Ovary (tissue), 10 donors: ENCODE measurements at places on chromosomes 16 and 17. TPM values are rescaled to one million over a fixed set of nuclear protein-coding genes. Genes with fewer than 3 reads are reported as not detected.

DNA sequence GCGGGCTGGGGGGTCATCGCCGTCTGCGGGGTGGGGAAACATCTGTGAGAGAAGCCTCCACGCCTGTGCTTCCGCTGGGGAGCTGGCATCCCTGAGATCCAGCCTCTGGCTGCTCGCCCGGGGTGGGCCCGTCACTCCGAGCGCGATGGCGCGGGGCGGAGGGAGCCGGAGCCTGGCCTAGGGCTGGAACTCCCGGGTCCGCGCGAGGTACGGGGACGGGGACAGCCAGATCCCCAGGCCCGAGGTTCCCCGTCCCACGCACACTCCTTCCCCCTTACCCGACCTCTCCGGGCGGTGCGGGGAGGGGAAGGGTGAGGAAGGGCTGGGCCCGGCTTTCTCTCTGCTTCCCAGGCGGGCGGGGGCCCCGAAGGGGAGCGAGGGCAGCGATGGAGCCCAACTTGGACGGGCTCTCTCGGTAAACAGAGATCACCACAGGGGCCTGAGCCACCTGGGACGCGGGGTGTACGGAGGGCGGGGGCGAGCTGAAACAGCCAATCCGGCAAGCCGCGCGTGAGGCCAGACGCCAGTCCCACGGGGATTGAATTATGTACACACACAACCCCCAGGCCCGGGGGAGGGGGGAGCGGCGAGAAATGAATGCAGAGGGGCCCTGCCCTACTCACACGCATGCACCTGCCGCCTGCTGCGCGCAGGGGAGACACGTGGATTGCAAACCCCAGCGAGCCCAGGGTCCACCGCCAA is at the start of gene SLC16A11:
TSS of gene SLC16A11 (minus strand) at position 596 of the 702 bp plus-strand sequence. CDS start at position 17, 579 bp downstream.
- H3K4me1 ChIP-seq, result peaks cover 17% of the 10 kb centered on the region
- no peak within 1 kb of the TSS for H3K27ac ChIP-seq
- no peak for DNase-seq
- no peaks in the 10 kb centered on the region for H3K36me3 ChIP-seq
- H3K27me3 ChIP-seq, result peaks cover 4% of the 10 kb centered on the region

GRCh38 chr16:11128211-11129141 is 127.5 kb downstream of the SOCS1 start:
- no peak overlapping the region for H3K4me3 ChIP-seq
- no peak for DNase-seq
- no peak overlapping the region for H3K27ac ChIP-seq
- H3K36me3 ChIP-seq, result no peaks in the 10 kb centered on the region

The ITGAX gene
- 0.56 TPM for polyA plus RNA-seq

DNA sequence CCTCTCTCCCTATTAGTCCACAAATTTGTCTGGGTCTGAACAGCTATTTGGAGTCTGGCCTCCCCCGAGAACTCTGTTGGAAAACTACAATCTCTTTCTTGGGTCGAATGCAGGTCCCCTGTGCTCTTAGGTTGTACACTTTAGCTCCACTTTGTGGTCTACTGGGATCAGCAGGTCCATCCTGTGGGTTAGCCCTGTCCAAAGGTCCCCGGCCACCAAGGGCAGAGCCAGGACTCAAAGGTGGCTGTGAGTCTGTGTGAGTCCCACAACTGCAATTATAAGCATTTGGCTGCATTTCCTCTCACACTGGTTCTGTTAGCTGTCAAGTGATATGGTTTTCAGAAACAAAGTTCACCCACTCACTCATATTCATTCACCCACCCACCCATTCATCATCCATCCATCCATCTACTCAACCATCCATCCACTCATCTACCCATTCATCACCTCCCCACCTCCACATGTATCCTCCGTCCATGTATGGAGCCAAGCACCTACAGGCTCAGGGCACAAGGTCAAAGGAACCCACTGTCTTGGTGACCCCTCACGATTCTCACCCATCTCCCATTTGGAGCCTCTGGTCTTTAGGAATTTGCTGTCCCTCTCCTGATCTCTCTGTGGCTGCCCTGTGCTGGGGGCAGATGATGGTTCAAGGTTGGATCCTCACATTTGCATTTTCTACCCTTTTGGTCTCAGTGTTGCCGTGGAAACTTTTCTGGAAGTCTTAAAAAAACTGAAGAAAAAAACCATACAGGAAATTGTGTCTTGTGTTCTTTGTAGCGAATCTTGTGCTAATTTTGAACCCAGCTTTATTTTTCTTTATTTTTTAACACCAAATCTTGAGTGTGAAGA is 45.8 kb downstream of the IRF8 start:
- H3K4me1 ChIP-seq, result no peaks in the 10 kb centered on the region
- no peak overlapping the region for H3K27ac ChIP-seq
- H3K27me3 ChIP-seq, result no peaks in the 10 kb centered on the region
- H3K36me3 ChIP-seq, result no peaks in the 10 kb centered on the region

DNA sequence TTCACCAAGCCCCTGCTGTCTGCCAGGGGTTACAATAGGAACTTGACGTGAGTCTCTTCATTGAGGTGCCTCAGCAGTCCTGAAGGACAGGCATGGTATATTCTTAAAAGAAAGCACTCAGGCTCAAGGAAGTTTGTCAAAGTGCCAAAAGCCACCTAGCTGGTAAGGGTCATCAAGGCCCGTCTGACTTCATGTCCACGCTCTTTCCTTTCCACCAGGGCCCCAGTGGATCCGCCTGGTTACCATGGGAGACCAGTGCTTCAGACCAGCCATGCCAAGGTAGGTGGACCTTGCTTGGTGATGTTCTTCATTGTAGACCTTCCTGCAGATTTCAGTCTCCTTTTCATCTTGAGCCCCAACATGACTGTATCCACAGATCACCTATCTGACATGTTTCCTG is 27.6 kb upstream of the CCL1 start:
- H3K4me1 ChIP-seq, result no peaks in the 10 kb centered on the region
- H3K4me3 ChIP-seq, result no peak overlapping the region
- H3K36me3 ChIP-seq, result no peaks in the 10 kb centered on the region
- H3K27me3 ChIP-seq, result no peaks in the 10 kb centered on the region
- no peak overlapping the region for H3K27ac ChIP-seq
- no peak for DNase-seq

DNA sequence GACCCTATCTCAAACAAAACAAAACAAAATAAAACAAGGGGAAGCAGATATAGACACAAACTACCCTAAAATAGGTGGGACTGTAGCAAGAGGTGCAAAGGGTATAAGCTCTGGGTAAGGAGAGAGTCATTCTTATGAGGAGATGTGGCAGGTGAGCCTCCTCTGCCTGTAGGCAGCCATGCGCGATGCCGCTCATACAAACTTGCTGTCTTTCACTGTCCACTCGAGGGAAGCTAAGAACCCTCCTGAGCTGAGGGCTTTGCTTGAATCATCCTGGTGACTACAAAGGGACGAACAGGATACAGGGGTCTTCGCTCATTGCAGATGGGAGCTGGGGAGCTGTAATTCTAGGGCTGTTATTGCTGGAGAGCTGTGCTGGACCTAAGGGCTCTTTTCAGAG is 14.8 kb upstream of the IL27 start:
- H3K27me3 ChIP-seq, result no peaks in the 10 kb centered on the region
- H3K36me3 ChIP-seq, result no peaks in the 10 kb centered on the region
- no peak for DNase-seq

GRCh38 chr16:88719267-88719932 is 13.1 kb downstream of the CTU2 start:
- no peak overlapping the region for H3K4me3 ChIP-seq
- H3K27ac ChIP-seq, result no peak overlapping the region

- H3K4me1 ChIP-seq, result no peaks in the 10 kb centered on the region
- no peak overlapping the region for H3K4me3 ChIP-seq
- DNase-seq, result no peak
- H3K27ac ChIP-seq, result no peak overlapping the region
- no peaks in the 10 kb centered on the region for H3K36me3 ChIP-seq
Measured at GRCh38 chr17:54974759-54975158, 6.2 kb downstream of the STXBP4 start.

The QPRT gene
- polyA plus RNA-seq, result 21.4 TPM

- peaks cover 3% of the 10 kb centered on the region for H3K4me1 ChIP-seq
- H3K4me3 ChIP-seq, result peak overlapping the region; percentile 64
- no peaks in the 10 kb centered on the region for H3K27me3 ChIP-seq
- H3K27ac ChIP-seq, result peak overlapping the region; percentile 21
Measured at GRCh38 chr17:60392845-60393702, 1.1 kb upstream of the USP32 start.

The SHISA6 gene
- 1.5 TPM for polyA plus RNA-seq

DNA sequence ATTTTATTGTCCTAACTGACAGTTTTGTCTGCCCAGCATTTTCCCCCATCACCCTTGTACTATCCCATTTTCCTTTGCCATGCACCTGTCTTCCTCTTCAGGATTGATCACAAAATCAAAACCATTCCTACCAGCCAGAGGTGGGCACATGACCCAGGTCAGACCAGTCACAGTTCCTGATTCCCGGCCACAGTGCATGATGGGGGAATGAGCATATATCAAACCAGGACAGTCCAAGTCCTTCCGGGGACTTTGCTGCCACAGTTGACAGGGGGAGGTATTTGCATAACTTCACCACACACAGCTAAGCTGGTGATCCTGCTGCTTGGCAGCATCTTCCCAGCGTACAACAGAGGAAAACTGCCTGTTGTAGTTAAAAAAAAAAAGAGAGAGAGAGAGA is 493.9 kb downstream of the WWOX start:
- H3K27ac ChIP-seq, result no peak overlapping the region
- H3K36me3 ChIP-seq, result no peaks in the 10 kb centered on the region
- H3K4me3 ChIP-seq, result no peak overlapping the region
- no peaks in the 10 kb centered on the region for H3K4me1 ChIP-seq

DNA sequence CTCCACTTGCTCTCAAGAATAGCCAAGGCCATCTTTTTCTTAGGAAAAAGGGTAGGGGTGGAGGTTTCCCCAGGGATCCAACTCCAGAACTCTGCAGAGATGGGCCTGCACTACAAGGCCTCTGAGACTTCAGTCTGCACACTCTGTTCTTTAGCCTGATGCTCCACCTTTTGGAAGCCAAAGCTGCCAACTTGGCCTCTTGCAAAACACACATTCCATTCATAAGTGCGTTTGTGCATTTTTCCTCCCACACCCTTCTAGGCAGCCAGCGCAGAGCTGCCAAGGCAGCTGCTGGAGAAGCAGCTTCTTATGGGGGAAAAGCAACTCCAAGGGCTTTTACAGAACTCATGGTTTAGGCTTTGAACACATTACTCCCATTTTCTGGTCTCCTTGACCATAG is 45.3 kb downstream of the REXO5 start:
- peak; percentile 73 for DNase-seq
- no peak overlapping the region for H3K4me3 ChIP-seq
- H3K27me3 ChIP-seq, result no peaks in the 10 kb centered on the region
- H3K4me1 ChIP-seq, result peaks cover 6% of the 10 kb centered on the region
- H3K36me3 ChIP-seq, result no peaks in the 10 kb centered on the region

DNA sequence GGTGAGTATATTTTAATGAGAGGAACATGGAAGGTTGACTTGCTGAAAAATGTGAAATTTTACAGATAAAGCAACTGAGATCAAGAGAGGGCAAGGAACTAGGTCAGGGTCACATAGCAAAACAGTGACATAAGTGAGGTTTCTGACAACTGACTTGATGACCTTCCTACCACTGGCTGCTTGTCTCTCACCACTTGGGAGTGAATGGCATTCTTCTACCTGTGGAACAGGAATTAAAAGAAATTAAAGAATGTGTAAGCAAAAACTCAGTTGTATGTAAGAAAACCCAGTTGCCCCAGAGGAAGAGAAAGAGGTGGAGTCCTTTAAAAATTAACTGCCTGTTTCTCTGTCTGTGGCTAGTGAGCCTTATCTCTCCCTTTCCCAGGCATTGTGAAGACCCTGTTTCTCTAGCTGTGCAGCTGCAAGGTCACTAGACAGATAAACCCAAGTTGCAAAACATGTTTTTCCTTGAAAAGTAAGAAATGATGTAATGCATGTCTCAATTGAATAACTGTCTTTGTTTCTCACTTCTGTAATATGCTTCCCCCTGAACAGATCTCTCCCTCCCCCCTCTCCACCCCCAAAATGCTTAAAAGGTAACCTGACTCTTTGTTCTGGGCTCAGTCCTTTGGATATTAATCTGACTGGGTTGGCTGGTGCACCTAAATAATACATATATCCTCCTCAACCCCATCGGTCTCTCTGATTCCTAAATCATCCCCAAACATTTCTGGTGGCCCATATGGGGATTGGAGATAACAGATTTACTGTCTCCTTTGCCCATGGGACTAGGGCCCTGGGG is 23.4 kb downstream of the ACSM1 start:
- peaks cover 10% of the 10 kb centered on the region for H3K4me1 ChIP-seq
- H3K4me3 ChIP-seq, result peak overlapping the region; percentile 78
- no peaks in the 10 kb centered on the region for H3K27me3 ChIP-seq
- H3K36me3 ChIP-seq, result no peaks in the 10 kb centered on the region
- peak overlapping the region; percentile 92 for H3K27ac ChIP-seq

GRCh38 chr17:58985367-58985766 is 121.3 kb downstream of the TRIM37 start:
- H3K4me3 ChIP-seq, result no peak overlapping the region
- H3K4me1 ChIP-seq, result no peaks in the 10 kb centered on the region
- no peak overlapping the region for H3K27ac ChIP-seq
- H3K36me3 ChIP-seq, result no peaks in the 10 kb centered on the region
- DNase-seq, result no peak
- no peaks in the 10 kb centered on the region for H3K27me3 ChIP-seq

GRCh38 chr16:48531011-48531962 is 78.7 kb downstream of the N4BP1 start:
- H3K36me3 ChIP-seq, result no peaks in the 10 kb centered on the region
- no peak for DNase-seq
- H3K27ac ChIP-seq, result no peak overlapping the region

DNA sequence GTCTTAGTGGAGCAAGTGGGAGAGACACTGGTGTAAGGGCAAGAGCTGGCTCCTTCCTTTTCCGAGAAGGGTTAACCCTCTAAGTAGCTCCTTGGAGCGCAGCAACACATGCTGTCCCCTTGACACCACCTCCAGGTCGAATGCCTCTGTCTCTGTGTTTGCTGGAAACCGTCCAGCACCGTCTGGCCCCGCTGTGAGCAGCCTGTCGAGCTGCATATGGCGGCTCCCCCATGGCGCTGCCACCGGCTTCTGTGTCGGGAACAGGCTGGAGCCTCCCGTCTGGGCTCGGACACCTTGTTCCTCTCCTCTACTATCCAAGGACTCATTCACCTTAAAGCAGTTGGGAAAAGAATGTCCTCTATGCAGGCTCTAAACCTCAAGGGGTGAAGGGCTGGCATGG is 28.9 kb upstream of the WSCD1 start:
- no peaks in the 10 kb centered on the region for H3K36me3 ChIP-seq
- no peak overlapping the region for H3K4me3 ChIP-seq
- no peaks in the 10 kb centered on the region for H3K27me3 ChIP-seq
- no peak for DNase-seq
- no peak overlapping the region for H3K27ac ChIP-seq

GRCh38 chr16:53864819-53865493 is 161.0 kb downstream of the FTO start:
- H3K27me3 ChIP-seq, result no peaks in the 10 kb centered on the region
- H3K4me3 ChIP-seq, result no peak overlapping the region
- no peaks in the 10 kb centered on the region for H3K36me3 ChIP-seq
- H3K4me1 ChIP-seq, result no peaks in the 10 kb centered on the region
- no peak overlapping the region for H3K27ac ChIP-seq

- H3K4me1 ChIP-seq, result no peaks in the 10 kb centered on the region
- no peak overlapping the region for H3K27ac ChIP-seq
- no peak overlapping the region for H3K4me3 ChIP-seq
- H3K36me3 ChIP-seq, result no peaks in the 10 kb centered on the region
- DNase-seq, result no peak
Measured at GRCh38 chr17:49545007-49545660, 30.5 kb upstream of the NXPH3 start.

The ACBD4 gene
- 11.0 TPM for polyA plus RNA-seq

- peaks cover 10% of the 10 kb centered on the region for H3K4me1 ChIP-seq
- H3K4me3 ChIP-seq, result peak overlapping the region; percentile 52
- H3K27me3 ChIP-seq, result no peaks in the 10 kb centered on the region
- peak overlapping the region; percentile 63 for H3K27ac ChIP-seq
- DNase-seq, result peak; percentile 55
Measured at GRCh38 chr16:66924527-66925321, 611 bp downstream of the RRAD start.
